ENCODE measurements at places on chromosomes 16 and 17.

GRCh38 chr16:49849037-49849753 is 6.7 kb downstream of the ZNF423 start:
- no peaks in the 10 kb centered on the region for H3K36me3 ChIP-seq
- no peak overlapping the region for H3K27ac ChIP-seq
- H3K27me3 ChIP-seq, result no peaks in the 10 kb centered on the region
- no peak for DNase-seq
- H3K4me3 ChIP-seq, result no peak overlapping the region

GRCh38 chr16:65710107-65710506 is 588.2 kb upstream of the CDH11 start:
- DNase-seq, result no peak
- no peaks in the 10 kb centered on the region for H3K27me3 ChIP-seq
- no peak overlapping the region for H3K4me3 ChIP-seq
- no peaks in the 10 kb centered on the region for H3K36me3 ChIP-seq
- H3K27ac ChIP-seq, result no peak overlapping the region

DNA sequence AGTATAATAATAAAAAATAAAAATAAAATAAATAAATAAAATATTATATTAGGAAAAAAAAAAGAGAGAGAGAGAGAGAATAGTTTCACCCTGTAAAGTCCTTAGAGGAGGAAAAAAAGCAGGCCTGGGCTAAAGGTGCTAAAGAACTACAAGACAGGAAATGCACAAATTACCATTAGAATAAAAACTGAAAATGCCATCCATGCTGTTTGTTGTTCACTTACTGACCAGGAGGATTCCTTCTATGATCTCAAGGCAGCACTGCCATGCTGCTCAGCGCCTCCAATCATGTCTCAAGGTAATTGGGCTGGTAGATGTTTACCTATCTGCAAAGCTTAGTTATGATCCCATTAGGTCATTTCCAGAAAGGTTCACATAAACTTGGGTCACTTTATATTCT is 201.2 kb downstream of the GRIN2A start:
- H3K4me3 ChIP-seq, result no peak overlapping the region
- no peaks in the 10 kb centered on the region for H3K27me3 ChIP-seq
- H3K27ac ChIP-seq, result no peak overlapping the region
- DNase-seq, result no peak

DNA sequence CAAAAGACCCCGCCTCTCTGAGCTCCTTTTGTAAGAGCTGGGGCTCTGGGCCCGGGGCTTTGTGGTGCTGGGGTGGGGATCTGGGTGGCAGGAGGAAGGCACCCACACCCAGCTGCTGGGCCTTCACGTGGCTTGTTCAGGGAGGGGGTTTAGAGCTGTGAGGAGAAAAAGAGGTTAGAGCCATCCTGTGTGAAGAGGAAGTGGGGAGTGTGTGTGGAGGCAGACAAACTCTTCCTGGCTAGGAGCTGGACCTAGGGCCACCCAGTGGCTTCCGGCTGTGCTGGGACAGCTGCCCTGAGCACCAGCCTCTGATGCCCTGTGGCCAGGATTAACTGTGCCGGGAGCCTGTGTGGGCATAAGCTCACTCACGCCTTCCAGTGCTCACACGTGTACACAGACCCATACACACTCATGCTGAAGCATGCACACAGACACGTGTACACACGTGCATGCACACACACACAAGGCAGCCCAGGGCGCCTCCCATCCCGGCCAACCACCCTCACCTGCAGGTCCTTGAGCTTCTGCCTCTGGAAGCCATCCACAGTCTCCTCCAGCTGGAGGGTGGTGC is 7.4 kb downstream of the CIBAR2 start:
- H3K27me3 ChIP-seq, result no peaks in the 10 kb centered on the region
- H3K27ac ChIP-seq, result no peak overlapping the region
- no peak for DNase-seq
- no peaks in the 10 kb centered on the region for H3K4me1 ChIP-seq

DNA sequence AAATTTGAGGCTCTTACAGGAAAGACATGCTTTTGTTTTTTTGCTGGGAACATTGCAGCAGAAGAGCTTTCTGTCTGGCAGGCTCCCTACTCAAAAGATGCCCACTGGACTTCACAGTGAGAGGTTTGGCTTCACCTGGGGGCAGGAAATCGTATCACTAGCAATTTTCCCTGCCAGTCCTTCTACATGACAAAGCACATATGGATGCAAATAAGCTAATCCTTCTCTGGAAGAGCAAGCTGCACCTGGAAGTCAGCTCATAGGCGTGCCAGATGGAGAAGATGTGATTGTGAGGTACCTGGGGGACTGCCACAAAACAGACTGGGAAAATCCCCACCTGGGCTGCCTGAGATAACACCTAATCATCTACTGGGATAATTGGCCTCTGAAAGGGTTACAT is 195.0 kb upstream of the CPHXL start:
- no peaks in the 10 kb centered on the region for H3K36me3 ChIP-seq
- DNase-seq, result no peak
- no peak overlapping the region for H3K27ac ChIP-seq
- H3K4me3 ChIP-seq, result no peak overlapping the region
- H3K4me1 ChIP-seq, result no peaks in the 10 kb centered on the region

Measured in esophagus squamous epithelium (tissue), 5 donors.